ENCODE measurements at places on chromosomes 6 and 20.

- no peaks in the 10 kb centered on the region for H3K4me1 ChIP-seq
- no peak overlapping the region for H3K4me3 ChIP-seq
- H3K27ac ChIP-seq, result no peak overlapping the region
- H3K36me3 ChIP-seq, result peaks cover 46% of the 10 kb centered on the region
These were observed 47.9 kb upstream of the SCML4 start for GRCh38 chr6:107871976-107872375.

GRCh38 chr6:139920027-139920775 is 545.8 kb upstream of the CITED2 start:
- H3K27ac ChIP-seq, result no peak overlapping the region
- no peaks in the 10 kb centered on the region for H3K27me3 ChIP-seq
- H3K4me3 ChIP-seq, result no peak overlapping the region
- no peaks in the 10 kb centered on the region for H3K36me3 ChIP-seq

DNA sequence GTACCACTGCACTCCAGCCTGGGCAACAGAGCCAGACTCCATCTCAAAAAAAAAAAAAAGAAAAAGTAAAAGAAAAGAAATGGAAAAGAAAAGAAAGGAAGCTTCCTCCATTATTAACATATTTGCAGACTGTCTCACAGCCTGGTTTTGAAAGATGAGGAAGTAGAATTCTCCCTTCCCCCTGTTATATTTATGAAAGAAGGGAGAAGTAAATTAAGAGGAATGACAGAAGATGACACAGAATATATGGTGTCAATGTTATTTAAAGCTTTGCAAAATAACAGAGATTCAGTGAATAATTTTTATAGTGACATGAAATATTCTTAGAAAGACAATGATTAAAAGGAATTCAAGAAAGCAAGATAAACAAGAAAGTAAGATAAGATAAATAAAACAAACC is 83.7 kb upstream of the PRSS16 start:
- H3K27me3 ChIP-seq, result no peaks in the 10 kb centered on the region
- DNase-seq, result no peak
- no peak overlapping the region for H3K4me3 ChIP-seq
- no peak overlapping the region for H3K27ac ChIP-seq
- no peaks in the 10 kb centered on the region for H3K4me1 ChIP-seq

GRCh38 chr6:79943133-79943532 is 4.2 kb downstream of the ELOVL4 start:
- H3K27ac ChIP-seq, result no peak overlapping the region
- peaks cover 12% of the 10 kb centered on the region for H3K4me1 ChIP-seq
- H3K36me3 ChIP-seq, result no peaks in the 10 kb centered on the region
- H3K27me3 ChIP-seq, result peaks cover 6% of the 10 kb centered on the region

GRCh38 chr20:13382786-13383185 is 161.7 kb downstream of the ISM1 start:
- no peak for DNase-seq
- H3K27ac ChIP-seq, result no peak overlapping the region
- no peaks in the 10 kb centered on the region for H3K4me1 ChIP-seq
- no peaks in the 10 kb centered on the region for H3K36me3 ChIP-seq

DNA sequence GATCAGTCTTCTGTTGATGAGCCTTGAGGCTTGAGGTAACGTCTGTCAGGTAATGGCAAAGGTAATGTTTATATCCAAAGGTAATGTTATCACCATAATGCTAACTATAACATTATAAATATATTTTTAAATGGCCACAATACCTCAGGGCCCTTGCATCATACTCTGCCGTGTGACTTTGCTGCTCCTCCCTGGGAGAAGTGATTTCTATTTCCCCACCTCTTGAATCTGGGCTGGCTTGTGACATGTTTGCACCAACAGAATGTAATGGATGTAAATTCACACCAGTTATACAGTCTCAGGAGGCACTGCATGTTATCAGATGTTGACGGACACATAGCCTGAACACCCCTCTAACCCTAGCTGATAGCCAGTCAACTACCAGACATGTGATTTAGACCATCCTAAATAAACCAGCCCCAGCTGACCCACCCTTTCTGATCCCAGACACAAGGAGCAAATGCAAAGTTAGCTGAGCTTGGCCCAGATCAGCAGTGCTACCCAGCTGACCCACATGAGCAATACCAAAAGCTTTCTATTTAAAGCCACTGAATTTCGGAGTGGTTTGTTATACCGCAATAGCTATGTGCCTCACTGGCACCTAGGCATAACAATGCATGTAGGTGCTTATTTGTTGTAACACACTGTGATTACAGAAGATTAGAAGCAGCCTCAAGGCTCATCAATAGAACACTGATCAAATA is 93.8 kb upstream of the SIRPA start:
- peak; percentile 5 for DNase-seq
- H3K27ac ChIP-seq, result no peak overlapping the region
- peaks cover 18% of the 10 kb centered on the region for H3K4me1 ChIP-seq
- no peaks in the 10 kb centered on the region for H3K27me3 ChIP-seq
- H3K36me3 ChIP-seq, result no peaks in the 10 kb centered on the region

- peak; percentile 9 for DNase-seq
- H3K27ac ChIP-seq, result no peak overlapping the region
- H3K4me3 ChIP-seq, result no peak overlapping the region
- no peaks in the 10 kb centered on the region for H3K4me1 ChIP-seq
These were observed 9.1 kb upstream of the SLC22A16 start for GRCh38 chr6:110485491-110485890.

GRCh38 chr20:45419188-45420091 is 3.5 kb downstream of the PIGT start:
- no peak for DNase-seq
- H3K4me1 ChIP-seq, result peaks cover 23% of the 10 kb centered on the region
- no peaks in the 10 kb centered on the region for H3K27me3 ChIP-seq
- peaks cover 16% of the 10 kb centered on the region for H3K36me3 ChIP-seq

- DNase-seq, result no peak
- H3K27me3 ChIP-seq, result no peaks in the 10 kb centered on the region
- H3K4me3 ChIP-seq, result no peak overlapping the region
- H3K4me1 ChIP-seq, result no peaks in the 10 kb centered on the region
- H3K27ac ChIP-seq, result no peak overlapping the region
These were observed 994.7 kb upstream of the EPHA7 start for GRCh38 chr6:94414041-94414440.

GRCh38 chr6:134911547-134911946 is 38.4 kb downstream of the ALDH8A1 start:
- no peaks in the 10 kb centered on the region for H3K4me1 ChIP-seq
- H3K27me3 ChIP-seq, result no peaks in the 10 kb centered on the region
- H3K36me3 ChIP-seq, result peaks cover 6% of the 10 kb centered on the region
- no peak for DNase-seq

DNA sequence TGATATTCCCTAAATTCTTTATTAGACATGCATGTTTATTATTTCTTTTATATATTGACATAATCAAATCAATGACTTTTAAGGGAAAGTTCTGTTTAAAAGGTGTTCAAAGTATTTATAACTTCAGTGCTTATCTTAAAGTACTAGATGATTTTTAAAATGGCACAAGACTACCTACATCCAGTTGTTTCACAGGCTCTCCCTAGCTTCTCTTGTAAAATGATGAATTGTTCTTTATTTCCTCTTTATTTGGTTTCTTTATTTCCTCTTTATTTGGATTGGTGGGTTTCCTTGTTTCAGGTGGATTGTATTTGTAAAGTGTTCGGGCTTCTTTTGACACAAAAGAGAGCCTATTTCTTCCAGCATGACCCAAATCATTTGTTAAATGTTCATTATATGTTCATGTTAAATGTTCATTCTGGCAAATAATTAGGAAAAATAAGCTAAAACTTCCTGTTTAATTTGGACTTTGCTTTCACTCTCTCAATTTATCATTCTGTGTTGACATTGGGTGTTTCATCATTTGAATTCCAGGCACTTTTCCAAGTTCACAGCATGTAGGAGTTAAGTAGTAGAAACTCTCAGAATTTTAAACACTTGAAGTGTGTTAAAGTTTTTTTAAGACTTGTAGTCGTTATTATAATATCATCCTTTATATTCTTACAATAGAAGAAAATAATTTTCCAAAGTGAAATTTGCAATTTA is 24.6 kb downstream of the MLIP start:
- no peak overlapping the region for H3K4me3 ChIP-seq
- H3K27ac ChIP-seq, result peak overlapping the region; percentile 84
- H3K36me3 ChIP-seq, result no peaks in the 10 kb centered on the region
- H3K27me3 ChIP-seq, result no peaks in the 10 kb centered on the region
- DNase-seq, result no peak
- H3K4me1 ChIP-seq, result peaks cover 20% of the 10 kb centered on the region

- H3K27me3 ChIP-seq, result no peaks in the 10 kb centered on the region
- DNase-seq, result no peak
- H3K27ac ChIP-seq, result no peak overlapping the region
- H3K36me3 ChIP-seq, result no peaks in the 10 kb centered on the region
- no peak overlapping the region for H3K4me3 ChIP-seq
These were observed 50.6 kb upstream of the COL9A1 start for GRCh38 chr6:70353448-70353847.

DNA sequence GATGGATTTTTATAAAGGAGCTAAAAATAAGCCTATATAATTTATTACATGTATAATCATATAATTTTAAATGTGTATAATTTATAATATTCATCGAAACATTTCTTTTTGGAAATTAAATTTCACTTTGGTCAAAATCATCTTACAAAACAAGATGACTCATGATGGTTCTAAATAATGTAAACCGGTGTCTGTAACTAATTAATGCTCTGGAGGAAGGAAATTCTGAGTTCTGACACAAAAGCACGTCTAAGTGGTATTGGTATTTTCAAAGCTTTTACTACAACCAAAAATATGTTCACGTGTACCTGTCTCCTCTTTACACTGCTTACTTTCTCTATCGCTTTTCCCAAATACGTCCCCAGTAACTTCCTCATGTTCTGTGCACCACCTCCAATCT is 134.1 kb downstream of the MTHFD1L start:
- no peaks in the 10 kb centered on the region for H3K36me3 ChIP-seq
- no peak overlapping the region for H3K4me3 ChIP-seq
